ENCODE measurements at places on chromosomes 2 and 18.
A peak's percentile ranks its signal among the peaks of the same experiment; 100 is the strongest.

DNA sequence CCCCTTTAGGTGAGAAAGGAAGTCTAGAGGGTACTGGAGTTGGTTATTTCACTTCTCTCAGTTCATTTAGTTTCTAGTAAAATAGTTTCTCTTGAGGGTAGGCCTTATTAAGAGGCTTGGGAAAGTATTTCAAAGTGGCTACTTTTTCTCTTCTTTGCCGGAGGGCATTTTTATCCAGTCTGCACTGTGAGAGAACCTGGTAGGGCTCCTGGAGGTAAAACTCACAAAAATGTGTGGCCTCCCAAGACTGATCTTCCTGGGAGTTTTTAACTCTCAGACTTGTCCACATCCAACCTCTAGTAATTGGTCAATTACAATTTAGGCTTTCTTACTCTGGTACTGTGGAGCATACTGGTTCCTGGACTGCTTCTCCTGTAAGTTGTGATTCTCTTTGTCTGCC, 28.0 kb downstream of the EHBP1 start:
- DNase-seq = no peak

GRCh38 chr2:241724975-241725870, 9.2 kb upstream of the D2HGDH start:
- DNase-seq = no peak

GRCh38 chr2:106866641-106867040, 19.3 kb downstream of the ST6GAL2 start:
- no peak for DNase-seq

GRCh38 chr18:35282353-35282752, 7.7 kb downstream of the ZSCAN30 start:
- DNase-seq = no peak

- DNase-seq = no peak
These were observed 128.8 kb upstream of the SOX11 start for GRCh38 chr2:5563411-5563810.

DNA sequence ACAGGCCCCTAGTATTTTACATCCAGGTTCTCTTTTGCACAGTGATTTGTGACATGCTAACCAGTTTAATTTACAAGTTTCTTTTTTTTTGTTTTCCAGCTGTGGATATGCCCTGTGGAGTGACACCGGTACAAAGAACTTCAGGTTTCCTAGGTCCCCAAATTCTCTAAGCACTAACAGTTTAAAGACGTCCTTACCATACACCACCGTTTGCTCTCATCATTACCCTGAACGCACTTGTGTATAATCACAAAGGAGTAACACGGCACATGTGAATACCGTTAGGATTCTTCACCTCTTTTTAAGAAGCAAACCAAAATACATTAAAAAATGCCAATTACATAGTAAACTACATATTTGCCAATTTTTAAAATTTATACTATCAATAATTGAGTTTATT, 853 bp downstream of the LANCL1 start:
- no peak for DNase-seq

GRCh38 chr2:46786228-46786627, 129.4 kb downstream of the MCFD2 start:
- no peak for DNase-seq

GRCh38 chr2:37318401-37318800, 6.2 kb downstream of the PRKD3 start:
- DNase-seq = no peak

DNA sequence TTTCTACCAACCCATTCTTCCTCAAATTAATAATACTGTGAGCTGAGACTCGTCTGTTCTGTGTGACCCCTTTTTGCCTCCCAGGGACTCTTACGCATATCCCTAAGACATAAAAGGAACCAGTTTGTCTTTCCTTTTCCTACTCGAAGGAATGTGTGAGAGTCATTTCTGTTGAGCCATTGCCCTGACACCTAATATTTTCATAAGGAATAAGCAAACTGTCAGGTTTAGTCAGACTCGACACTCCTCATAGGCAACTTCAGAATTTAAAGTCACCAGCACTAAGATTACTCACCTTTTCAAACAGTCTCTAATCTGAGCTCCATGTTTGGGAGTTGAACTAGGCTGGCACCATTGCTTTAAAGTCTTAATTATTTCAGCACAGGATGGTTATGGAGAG, 305.5 kb downstream of the IKZF2 start:
- no peak for DNase-seq

GRCh38 chr18:75830828-75831227, 403.3 kb upstream of the SMIM21 start:
- no peak for DNase-seq

- no peak for DNase-seq
These were observed 946.9 kb upstream of the SOX11 start for GRCh38 chr2:4745056-4745991.

DNA sequence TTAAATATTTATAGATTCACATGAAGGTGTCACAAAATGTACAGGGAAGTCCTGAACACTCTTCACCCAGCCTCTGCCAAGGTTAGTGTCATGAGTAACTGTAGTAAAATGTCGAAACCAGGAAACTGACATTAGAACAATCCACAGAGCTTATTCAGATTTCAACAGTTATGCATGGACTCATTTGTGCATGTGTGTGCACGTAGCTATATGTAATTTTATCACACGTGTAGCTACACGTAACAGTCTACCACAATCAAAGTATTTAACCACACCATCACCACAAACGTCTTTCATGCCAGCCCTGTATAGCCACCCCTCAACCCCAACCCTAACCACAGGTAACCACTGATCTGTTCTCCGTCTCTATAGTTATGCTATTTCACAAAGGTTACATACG, 211.7 kb upstream of the REV1 start:
- no peak for DNase-seq

DNA sequence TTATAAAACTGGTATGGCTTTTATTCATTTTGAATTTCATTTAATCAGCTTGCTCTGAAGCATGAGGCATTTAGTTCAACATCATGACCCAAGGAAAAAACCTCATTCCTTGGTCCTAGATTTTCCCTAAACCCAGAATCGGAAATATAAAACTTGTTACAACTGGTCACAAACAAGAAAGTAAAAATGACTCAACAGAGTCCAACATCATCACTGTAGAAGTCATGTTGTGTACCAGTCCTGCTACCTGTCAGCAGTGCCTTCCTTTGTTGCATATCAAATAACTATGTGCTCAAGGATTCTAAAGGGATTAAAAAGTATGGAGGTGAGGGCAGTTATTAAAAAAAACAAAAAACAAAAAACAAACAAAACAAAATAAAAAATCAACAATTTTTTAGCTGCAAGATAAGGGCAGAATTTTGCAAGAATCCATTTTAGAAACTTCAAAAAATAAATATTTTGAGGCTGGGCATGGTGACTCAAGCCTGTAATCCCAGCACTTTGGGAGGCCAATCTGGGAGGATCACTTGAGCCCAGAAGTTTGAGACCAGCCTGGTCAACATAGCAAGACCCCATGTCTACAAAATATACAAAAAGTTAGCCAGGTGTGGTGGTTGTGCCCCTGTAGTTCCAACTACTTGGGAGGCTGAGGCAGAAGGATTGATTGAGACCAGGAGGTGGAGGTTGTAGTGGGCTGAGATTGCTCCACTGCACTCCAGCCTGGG, 18.4 kb downstream of the NCKAP1 start:
- no peak for DNase-seq

GRCh38 chr2:233513953-233514655, 52.5 kb downstream of the USP40 start:
- no peak for DNase-seq

- DNase-seq = peak; percentile 99
These were observed 18.4 kb downstream of the ATOH8 start for GRCh38 chr2:85772019-85772745.

- DNase-seq = no peak
These were observed 2.0 kb downstream of the CDH7 start for GRCh38 chr18:65752625-65753325.

DNA sequence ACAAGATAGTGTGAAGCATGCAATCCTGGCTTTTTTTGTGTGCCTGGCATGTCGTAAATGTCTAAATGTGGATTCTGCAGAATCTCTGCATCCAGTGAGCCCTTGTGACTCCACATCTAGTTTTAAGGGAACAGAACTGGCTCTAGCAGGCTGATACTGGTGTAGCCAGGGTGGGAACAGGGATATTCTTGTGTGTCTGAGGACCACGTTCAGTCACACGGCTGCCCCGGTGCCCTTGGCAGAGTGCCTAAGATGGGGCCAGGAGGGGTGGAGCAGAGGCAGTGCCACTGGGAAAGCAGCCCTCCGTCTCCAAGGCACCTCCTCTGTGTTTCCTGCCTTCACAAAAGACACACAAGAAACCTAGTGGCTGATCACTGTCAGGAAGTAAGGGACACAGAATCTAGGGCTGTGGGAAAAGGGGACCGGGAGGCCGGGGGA, 91.5 kb upstream of the PARD3B start:
- peak; percentile 34 for DNase-seq

GRCh38 chr18:3923750-3924149, 473.8 kb downstream of the TGIF1 start:
- DNase-seq = no peak

DNA sequence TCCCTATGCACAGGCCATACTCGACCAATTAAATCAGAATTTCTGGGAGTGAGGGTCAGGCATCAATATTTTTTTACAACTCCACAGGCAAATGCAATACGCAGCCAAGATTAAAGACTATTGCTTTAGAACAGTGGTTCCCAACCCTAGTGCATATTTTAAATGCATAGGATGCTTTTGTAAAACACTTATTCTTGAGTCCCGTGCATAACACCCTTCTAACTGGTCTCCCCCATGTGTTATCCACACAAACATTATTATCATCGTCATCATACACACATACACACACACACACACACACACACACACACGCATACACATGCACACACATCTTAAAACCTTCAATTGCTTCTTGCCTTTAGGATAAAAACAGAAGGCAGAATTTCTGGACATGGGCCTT, 145.0 kb upstream of the PELI1 start:
- DNase-seq = no peak

- DNase-seq = no peak
These were observed 289.6 kb downstream of the CYP26B1 start for GRCh38 chr2:71858071-71858470.

- DNase-seq = peak; percentile 78
These were observed 48.1 kb downstream of the PKDCC start for GRCh38 chr2:42095923-42096408.

GRCh38 chr2:66275984-66276383, 158.9 kb upstream of the MEIS1 start:
- no peak for DNase-seq

DNA sequence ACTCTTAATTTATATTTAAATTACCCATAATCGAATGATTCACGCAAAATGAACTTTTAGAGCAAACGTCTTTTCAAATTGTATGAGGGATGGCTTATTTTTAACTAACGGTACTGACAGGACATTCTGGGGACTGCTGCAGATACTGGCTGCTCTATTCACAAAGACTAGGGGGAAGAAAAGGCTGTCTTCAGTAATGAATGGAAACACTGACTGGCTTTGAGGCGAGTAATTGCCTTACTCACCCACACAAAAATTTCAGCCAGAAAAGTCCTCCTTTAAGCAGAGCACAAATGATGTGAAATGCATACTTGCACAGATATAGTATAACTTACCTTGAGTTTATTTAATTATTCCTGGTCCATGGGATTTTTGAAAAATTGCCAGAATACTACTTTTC, 852.6 kb downstream of the DPP10 start:
- no peak for DNase-seq

DNA sequence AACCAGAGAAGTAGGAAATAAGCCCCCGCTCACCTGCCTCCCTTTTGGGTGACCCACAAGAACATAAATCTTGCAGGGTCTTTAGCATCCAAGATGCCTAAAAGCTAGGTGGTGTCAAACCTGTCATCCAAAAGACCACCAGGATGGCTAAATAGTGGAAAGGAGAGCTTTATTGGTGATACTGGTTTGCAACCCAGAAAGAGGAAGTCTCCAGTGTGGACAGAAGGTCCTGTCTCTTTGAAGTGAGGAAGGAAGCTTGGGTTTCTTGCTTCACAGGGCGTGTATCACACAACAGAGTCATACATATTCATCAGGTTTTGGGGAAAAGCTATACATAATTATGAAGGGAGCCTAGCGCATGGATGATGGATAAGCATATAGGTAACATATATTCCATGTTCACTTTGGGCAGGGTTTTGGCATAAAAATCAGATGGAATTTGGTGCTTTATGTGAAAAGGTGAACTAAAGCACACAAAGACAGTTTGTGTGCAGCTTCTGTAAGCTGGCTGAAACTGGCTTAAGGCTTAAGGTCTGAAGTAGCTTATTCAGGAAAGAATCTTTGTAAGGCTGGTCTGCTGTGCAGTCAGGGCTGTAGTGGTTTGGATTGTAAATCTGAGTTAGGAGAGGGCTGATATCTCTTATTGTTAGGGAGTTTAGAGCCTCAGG, 102.2 kb upstream of the MSH2 start:
- no peak for DNase-seq

- no peak for DNase-seq
These were observed 1419.1 kb upstream of the NXPH2 start for GRCh38 chr2:140199312-140199711.

DNA sequence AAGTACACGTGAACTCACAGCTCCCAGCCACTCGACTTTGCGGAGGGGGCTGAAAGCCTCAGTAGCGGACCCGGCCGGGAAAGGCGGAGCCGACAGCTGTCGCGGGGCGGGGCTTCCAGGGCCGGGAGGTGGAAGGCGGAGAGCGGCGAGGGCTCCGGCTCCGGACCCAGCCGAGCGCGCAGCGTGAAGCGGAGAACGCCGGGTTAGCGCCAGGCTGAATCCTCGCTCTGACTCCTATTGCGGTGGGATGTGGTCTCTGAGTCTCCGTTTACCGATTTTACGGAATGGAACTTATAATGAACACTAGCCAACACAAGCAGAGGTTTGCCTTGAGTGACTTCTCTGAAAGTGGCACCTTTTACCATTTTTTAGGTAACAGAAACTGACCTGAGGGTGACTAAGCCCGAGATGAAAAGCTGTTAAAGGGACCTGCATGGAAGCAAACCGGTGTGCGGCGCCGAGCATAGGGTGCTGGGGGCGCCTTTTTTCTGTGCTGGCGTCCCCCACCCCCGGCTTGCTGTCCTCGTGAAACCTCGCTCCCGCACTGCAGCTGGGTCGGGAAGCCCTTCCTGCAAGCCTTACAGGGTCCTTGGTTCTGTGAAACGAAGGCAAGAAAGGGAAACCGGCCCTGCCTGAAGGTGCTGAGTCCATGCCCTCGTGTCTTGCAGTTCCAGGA, 72.9 kb downstream of the EN1 start:
- peak; percentile 44 for DNase-seq

DNA sequence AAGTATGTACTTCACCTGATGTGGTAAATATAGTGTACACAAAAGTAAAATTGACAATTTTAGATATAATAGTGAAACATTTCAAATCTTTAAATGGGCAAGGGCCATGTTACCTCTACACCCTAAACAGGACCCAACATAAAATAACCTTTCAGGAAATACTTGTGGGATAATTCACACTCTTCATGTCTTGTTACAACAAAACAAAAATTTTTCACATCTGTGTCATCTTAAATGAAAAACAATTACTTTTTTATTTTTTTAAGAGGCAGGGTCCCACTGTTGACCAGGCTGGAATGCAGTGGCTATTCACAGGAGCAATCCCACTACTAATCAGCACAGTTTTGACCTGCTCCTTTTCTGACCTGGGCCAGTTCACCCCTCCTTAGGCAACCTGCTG, 42.1 kb downstream of the SRBD1 start:
- DNase-seq = no peak
